T-helper 17 cell (primary cell): ENCODE measurements at places on chromosomes 7 and 10.

DNA sequence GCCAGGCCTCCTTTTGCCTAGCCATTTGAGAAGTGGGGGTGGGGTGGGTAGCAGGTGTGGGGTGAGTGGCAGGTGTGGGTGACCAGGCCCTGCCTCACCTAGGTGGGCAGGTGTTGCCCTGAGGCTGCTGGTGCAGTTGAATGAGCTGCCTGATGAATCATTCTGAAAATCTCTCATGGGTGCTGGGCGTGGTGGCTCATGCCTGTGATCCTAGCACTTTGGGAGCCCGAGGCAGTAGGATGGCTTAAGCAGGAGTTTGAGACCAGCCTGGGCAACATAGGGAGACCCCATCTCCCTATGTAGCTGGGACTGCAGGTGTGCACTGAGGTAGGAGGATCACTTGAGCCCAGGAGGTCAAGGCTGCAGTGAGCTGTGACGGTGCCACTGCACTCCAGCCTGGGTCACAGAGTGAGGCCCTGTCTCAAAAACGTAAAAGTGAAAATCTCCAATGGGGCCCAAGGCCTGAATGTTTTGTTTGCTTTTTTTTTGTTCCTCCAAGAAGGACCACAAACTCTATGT is 17.7 kb downstream of the TSPAN14 start:
- DNase-seq: no peak

GRCh38 chr10:74377476-74377875 is 226.5 kb downstream of the ADK start:
- no peak for DNase-seq

GRCh38 chr10:125265579-125265955 is 105.2 kb upstream of the CTBP2 start:
- no peak for DNase-seq

DNA sequence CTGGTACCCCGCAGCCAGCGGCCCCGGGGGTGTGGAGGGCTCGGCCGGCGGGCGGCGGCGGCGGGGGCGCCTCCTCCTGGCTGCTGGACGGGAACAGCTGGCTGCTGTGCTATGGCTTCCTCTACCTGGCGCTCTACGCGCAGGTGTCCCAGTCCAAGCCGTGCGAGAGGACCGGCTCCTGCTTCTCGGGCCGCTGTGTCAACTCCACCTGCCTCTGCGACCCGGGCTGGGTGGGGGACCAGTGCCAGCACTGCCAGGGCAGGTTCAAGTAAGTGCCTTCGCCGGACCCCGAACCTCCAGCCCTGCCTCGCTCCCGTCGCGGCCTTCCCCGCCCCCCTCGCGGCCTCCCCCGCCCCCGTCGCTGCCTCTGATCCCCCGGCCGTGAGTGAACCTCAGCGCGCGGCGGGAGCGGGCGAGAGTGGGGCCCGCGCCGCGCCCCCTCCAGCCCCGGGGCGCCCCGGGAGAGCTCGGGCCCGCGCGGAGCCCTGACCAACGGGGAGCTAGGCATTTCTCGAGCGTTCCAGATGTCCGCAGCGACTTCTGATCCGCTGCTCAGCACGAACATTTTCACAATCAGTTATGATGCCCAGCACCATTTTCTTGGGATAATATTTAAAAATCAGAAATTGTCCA is 727 bp downstream of the ATRNL1 start:
- DNase-seq: no peak

GRCh38 chr10:16770670-16771069 is 46.6 kb downstream of the RSU1 start:
- no peak for DNase-seq

DNA sequence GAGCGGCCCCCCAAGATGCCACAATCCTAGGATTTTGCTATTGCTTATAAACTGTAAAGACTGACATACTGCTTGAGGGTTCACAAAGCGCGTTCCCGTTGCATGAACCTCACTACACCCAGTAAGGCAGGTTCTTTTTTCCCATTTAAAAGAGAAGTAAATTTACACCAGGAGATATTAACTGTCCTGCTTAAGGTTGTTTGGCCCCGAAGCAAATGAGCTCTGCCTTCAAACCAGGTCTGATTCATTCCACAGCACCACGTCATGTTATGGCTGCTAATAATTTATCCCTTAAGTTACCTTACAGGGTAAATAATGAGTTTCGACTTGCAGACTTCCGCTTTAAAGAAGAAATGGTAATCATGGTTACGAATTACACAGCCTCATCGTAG is 559 bp upstream of the FKBP14 start:
- no peak for DNase-seq

DNA sequence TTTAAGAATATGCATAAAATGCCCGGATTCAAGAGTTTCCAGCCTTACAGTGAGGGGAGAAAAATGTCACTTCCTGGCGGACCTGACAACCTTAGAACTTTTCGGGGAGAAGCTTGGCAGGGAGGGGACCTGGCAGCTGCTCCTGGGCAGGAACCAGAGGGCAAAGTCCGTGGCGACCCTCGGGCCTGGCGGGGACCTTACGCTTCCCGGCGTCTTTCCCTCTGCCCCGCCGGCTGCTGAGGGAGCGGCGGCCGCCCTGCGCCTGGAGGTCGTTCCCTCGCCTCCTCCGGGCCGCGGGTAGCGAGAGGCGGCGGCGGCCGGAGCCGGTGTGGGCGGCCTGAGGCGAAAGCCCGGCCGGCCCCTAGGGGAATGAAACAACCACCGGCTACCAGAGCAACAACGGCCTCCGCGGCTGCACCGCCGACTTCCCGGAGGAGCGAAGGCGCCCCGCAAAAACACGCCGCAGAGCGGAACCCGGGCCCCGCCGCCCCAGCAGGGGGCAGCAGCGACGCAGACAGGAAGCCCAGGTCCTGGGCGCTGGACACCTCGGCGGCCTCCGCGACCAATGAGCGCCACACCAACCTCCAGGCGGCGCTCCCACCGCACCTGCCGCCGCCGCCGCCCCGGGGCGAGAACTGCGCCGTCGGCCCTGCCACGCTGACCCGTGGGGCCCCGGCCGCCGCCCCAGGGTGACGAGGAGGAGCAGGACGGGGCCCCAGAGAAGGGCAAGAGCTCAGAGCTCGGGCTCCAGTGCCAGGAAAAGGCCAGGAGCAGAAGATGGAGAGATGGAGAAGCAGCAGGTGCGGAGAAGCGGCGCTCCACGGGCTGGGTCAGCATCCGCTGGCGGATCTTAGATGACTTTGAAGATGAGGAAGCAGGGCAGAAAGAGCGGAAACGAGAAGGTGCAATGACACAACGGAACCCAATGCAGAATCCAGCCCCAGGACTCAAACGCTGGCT is 10.5 kb upstream of the ACSM6 start:
- no peak for DNase-seq

DNA sequence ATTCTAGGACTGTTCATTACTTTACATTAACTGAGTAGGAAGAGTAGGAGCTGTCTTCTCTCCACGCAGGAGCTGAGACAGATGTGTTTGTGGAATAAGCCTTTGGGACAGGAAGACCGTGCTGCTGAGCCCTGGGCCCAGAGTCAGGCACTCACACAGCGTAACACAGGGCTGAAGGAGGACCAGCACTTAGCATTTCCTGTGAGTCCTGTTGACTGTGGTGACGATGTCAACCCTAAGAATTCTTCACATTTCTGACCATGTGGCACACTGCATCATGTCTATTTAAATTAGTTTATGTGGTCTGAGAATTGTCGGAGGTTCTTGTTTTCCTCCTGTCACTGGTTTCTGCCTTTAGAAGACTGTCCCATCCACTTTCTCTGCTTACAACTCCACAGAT is 117.2 kb downstream of the PIP4K2A start:
- DNase-seq: no peak

DNA sequence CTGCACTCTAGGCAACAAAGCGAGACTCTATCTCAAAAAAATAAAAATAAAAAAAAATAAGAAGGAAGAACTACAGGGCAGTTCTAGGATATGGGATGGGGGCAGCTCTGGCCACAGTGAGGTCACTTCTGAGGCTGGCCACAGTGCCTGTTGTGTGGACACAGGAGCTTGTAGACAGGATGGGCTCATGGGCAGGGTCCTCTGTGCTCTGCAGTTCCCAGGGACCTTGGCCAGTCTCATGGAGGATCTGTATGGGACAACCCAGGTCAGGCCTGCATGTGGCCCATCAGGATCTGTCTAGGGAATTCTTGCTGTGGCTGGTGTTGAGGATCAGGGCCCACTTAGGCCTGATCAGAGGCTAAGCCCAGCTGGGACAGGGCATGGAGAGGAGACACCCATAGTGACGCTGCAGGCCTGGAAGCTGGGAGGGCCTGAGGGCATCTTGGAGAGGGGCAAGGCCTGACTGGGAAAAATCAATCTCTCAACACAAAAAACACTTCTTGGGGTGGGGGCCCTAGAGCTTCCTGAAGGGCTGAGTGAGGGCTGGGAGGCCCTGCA is 19.4 kb upstream of the PAX2 start:
- no peak for DNase-seq

DNA sequence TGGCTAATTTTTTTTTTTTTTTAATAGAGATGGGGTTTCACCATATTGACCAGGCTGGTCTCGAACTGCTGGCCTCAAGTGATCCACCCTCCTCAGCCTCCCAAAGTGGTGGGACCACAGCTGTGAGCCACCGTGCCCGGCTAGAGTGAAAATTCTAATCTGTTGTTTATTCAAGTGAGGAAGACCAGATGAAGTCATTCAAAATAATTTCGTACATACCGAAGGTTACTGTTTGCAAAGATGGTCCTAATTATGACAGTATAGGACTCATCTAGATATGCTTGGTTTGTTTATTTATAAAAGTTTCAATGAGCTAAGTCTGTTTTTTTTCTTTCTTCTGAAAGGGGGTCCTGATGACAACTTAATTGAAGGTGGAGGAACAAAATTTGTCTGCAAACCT is 376.8 kb downstream of the EXOC4 start:
- DNase-seq: no peak

- DNase-seq: no peak
Observed at GRCh38 chr7:102323914-102324195, 32.4 kb downstream of the SPDYE6 start.

GRCh38 chr10:92567952-92568600 is 5.8 kb downstream of the IDE start:
- no peak for DNase-seq

- no peak for DNase-seq
Observed at GRCh38 chr10:99328579-99329303, 415 bp upstream of the CNNM1 start.

DNA sequence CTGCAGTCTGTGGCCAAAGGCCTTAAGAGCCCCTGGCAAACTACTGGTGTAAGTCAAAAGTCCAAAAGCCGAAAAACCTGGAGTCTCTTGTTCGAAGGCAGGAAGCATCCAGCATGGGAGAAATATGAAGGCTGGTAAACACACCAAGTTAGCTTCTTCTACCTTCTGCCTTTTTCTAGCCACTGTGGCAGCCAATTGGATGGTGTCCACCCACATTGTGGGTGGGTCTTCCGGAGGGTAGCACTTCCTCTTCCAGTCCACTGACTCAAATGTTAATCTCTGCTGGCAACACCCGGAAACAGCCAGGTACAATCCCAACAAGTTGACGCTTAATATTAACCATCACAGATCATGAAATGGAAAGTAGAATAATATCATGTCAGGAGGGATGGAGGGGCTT is 827.6 kb downstream of the SORCS1 start:
- DNase-seq: no peak

- DNase-seq: no peak
Observed at GRCh38 chr7:134548877-134549276, at the start of gene AKR1B15. AKR1B15 (plus strand) TSS chr7:134549110; CDS start chr7:134564620, 15,510 bp downstream.

GRCh38 chr7:47807126-47807525 is 141.1 kb downstream of the PKD1L1 start:
- no peak for DNase-seq

DNA sequence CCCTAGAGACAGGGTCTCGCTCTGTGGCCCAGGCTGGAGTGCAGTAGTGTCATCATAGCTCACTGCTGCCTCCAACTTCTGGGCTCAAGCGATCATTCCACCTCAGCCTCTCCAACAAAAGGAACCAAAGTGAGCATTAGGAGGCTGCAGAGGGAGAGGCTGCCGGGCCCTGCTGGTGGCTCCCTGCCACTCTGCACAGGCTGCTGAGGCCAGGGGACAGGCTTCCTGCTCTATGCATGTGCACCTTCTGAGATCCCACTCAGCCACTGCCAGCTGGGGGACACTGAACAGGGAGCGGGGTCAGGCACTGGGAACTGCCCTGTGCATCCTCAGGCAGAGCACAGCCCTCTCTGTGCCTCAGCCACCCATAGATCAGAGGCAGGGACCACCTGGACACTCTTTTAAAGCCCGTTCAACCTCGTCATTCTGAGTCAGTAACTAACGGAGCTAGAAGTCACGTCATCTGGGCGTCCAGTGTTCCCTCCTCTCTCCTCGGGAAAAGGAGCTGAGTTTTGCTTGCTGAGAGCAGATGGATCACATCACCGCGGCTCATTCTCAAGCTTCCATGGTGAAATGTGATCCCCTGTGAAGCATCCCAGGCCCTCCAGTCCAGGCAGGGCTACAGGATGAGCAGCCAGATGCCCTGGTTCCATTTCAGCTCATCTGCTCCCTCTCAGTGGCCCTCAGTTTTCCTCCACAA is 109.6 kb downstream of the MYL10 start:
- DNase-seq: no peak

GRCh38 chr7:11613292-11613930 is 218.6 kb downstream of the THSD7A start:
- DNase-seq: no peak

DNA sequence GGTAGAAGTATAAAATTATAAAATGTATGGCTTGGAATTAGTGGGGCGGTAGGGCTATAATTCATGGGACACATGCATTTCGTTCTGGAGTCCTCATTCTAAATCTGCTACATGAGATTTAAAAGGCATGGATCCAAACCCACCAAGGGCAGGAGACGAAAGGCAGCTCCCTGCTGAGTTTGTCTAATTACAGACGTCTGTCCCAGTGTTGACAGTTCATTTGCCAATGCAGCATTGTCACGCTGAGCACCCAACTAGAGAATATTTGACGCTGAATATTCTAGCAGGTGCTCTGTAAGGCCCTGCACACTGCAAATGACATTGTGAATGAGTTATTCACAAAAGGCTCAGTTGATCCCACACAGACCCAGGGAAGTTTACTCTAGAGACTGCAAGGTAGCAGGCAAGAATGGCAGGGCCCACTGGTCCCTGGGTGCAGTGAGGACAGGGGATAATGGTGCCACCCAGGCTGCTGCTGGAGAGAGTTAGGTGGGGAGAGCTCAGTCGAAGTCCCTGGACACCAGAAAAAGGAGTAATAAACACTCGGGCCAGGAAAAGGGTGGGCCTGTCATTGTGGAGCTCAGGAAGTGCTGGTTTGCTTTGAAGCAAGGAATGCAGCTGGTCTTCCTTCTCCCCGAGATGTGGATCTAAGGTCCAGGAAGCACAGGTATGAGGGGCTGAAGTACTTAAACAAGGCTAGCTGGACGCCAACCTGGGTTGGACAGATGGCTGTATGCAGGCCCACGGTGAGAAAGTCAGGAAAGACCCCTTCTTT is 75.0 kb upstream of the JCAD start:
- DNase-seq: no peak
